Esophagus squamous epithelium (tissue), 5 donors: ENCODE measurements at places on chromosomes 3 and 15.

DNA sequence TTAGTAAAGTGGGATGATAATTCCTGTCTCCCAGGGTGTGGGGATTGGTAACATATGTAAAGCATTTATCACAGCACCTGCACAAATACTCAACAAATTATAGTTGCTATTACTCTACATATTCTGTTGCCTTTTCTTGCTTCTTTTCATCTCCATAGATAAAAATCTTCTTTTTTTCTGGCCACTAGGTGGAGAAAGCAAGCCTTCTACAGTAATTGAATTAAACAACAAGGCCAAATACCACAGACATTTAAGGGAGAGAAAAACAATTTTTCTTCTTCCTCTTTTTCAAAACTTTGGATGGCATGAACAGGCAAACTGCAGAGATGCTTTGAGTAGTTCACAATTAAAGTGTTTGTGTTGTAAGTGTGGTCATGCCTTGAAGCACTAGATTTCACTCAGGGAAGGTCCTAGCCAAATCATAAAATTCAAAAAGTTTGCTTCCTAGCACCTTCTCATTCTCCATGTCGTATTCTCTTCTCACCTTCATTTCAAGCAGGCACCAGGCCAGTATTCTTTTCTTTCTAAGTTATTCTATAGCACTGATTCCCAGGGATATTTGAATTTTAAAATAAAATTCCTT, 493.4 kb upstream of the TGFBR2 start:
- no peak for DNase-seq

GRCh38 chr3:125120379-125121122, 64.8 kb upstream of the HEG1 start:
- no peak for DNase-seq

GRCh38 chr3:18745472-18745871, 320.3 kb upstream of the SATB1 start:
- DNase-seq: no peak

DNA sequence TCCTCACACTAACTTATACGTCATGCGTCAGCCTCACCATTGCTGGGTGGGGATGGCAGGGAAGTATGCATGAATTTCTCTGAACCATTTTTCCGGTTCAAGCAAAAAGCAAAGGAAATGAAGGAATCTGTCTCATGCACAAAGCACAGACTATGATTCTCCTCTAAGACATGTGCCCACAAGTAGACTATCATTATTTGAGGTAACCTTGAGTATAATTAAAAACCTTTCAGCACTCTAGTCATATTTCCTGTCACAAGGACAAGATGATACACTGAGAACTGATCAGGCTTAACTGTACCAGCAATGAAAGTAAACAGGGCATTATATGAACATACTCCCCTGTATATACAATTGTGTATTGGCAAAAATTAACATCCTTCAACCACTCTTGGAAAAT, 56.7 kb upstream of the TSC22D2 start:
- no peak for DNase-seq

DNA sequence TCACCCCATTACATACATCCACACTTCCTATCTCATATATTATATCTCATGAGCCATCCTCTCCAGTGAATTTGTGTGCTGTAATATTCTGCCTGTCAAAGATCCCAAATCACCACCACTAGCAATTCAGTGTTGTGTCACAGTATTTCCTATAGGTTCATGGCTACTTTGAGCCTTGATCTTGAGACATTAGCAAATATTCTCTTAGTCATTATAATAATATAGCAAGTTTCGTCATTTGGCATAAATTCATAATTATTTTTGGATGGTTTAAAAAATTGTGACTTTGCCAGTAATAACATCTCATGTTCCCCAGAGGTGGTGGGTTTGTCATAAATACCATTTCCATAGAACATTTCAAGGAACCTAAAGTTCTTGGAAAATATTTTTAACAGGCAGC, 47.7 kb downstream of the CMSS1 start:
- DNase-seq: no peak

GRCh38 chr3:9715764-9716437, 12.3 kb downstream of the CPNE9 start:
- no peak for DNase-seq

DNA sequence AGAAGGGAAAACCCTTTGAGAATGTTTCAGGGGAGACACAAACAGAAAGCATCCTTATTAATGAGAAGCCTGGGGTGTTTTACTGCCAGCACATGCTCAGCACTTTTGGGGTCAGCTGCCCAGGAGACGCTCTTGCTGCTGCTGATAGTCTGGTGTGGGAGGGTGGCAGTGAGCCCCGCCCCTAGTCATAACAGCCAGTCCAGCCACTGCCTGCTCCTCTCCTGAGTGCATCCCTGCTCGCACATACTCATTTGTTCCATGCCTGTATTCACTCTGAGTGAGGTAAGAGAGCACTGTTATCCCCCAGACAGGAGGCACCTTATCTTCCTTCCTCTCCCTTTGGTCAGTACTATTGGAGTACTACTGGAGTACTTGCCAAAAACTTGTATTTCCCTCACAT, 101.3 kb downstream of the ETFA start:
- DNase-seq: no peak

- DNase-seq: no peak
Observed at GRCh38 chr3:113498221-113499005, 16.5 kb downstream of the SPICE1 start.

- DNase-seq: no peak
Observed at GRCh38 chr15:26580943-26581342, 191.9 kb downstream of the GABRB3 start.

DNA sequence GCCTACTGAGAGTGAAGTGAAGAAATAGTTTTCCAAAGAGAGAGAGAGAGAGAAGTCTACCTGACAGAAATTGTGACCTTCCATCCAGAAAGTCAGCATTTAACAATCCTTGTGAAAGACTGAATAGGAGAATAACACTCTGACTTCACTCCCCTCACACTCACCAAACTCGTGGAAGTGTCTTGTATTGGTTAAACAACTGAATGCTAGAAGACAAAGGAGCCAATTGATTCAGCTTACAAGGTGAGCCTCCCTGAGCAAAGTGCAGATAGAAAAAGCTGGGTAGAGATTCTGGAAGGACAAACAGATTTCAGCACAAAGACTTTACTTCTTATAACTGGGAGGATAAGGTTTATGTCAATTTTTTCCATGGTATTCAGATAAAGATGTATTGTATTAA, 40.8 kb upstream of the OSTN start:
- DNase-seq: no peak
